ENCODE measurements at places on chromosomes 6 and 20.

- peak; percentile 61 for DNase-seq
These were observed 846 bp downstream of the PDE10A start for GRCh38 chr6:165662041-165662748.

- peak; percentile 32 for DNase-seq
These were observed 601.9 kb downstream of the HTR1B start for GRCh38 chr6:76861403-76861802.

DNA sequence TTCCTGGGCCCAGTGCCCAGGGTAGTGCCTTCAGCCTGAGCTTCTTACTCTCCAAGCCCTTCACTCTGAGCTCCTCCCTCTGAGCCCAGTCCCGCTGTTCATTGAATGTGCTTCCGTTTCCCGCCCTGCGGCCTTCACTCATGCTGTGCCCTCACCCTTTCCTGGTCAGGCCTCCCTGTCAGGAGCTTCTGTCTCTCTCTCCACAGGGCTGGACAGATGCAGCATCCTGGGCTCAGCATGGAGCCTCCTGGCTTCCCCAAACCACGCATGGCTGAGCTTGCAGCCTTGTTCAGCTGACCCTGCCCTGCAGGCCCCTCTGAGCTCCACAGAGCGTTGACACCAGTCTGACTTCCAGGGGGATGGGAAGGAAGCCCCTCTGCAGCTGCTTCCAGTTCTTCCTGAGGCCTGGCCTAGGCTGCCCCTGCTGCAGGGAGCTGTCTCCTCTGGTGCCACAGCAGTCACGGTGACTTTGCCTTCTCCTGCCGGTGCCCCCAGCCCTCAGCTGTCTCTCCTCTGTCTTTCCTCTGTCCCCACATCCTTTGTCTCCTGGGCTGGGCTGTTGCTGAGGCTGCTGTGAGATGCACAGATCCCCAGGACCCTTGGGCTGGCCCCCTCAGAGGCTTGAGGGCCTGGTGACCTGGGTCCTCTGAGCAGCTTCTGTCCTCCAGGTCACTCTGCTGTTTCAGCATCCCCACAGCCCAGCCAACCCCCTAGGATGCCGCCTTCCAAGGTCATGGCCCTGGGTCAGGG lies 7.9 kb upstream of the MYT1 start:
- no peak for DNase-seq

DNA sequence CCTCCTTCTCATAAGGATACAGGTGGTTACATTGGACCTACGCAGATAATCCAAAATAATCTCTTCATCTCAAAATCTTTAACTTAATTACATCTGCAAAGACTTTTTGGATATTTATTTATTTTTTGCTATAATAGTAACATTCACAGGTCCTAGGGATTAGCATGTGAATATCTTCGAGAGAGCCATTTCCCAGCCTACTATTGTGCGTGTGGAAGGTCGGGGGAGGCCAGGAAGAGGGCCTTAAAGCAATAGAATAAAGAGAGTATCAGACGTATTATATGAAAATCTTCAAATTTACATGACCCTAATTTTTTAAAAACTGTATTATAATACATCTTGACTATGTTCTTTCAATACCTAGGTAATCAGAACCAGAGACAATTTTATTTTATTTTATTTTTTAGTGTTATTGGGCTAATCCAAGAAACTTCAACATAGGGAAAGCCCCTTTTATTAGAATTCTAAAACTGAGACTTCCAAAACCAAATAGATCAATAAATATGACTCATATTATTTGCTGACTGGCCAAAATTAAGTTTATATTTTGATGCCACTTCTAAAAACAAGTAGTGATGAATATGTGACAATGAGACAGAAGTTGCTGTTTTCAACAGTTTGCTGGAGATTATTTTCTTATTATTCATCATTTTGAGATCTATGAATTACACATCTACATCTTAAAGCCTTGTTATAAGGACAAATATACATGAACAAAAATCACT lies 536.1 kb downstream of the NKAIN2 start:
- DNase-seq: no peak

DNA sequence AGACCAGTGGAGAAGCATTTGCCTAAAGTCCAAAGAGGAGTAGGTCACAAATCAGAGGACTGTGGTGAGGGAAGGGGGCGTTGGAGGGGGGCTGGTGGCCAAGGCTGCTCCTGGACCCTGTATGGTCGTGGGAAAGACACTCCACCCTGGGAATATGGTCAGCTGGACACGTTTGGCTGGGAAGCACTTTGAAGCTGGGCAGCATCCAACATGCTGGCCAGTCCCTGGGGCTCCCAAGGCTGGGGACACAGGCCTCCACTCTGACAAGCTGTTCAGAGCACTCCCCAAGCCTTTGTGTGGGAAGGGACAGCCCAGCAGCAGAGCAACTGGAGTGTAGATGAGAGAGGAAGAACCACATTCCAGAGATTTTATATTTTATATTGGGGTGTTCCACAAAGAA lies 203.2 kb downstream of the ANKRD60 start:
- no peak for DNase-seq

DNA sequence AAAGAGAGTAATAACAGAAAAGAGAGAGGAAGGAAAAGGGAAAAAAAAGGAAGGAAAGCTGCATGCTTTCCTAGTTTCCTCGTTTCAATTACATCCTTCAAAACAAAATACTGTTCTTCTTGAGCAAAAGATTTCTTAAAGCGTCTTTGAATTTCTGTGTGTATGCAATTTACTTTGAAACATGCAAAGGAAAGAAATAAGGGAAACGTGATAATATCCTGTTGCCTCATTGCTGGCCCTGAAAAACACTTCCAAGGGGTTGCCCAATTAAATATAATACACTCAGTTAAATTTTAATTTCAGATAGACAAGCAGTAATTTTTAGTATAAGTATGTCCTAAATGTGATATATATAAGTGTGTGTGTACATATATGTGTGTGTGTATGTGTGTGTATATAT lies 51.2 kb upstream of the TPD52L1 start:
- no peak for DNase-seq
